Activated CD4-positive, alpha-beta T cell treated with anti-CD3 and anti-CD28 coated beads for 4 hours (primary cell): ENCODE measurements at places on chromosomes 2 and 18.

- DNase-seq, result no peak
Measured at GRCh38 chr2:128774320-128775216, 455.9 kb upstream of the HS6ST1 start.

DNA sequence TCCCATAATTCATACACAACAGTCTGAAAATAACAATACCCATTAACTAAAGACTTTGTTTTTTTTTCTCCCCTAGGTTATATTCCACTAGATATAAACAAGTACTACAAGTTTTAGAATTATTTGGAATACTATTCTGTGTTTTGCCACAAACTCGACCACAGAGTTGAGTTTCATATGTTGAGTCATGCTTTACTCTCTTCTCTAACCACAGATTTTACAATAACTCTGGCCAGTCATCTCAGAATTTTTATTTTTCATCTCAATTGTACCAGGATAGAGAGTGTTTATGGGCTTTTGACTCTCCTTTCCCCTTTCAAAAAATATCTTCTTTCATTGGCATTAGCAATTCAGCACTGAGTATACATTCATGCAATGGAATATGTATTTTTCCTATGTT, 348.7 kb upstream of the GALNT5 start:
- no peak for DNase-seq

- no peak for DNase-seq
Measured at GRCh38 chr2:795531-796041, 118.4 kb upstream of the TMEM18 start.

- DNase-seq, result no peak
Measured at GRCh38 chr2:176633754-176634153, 364.5 kb downstream of the MTX2 start.

DNA sequence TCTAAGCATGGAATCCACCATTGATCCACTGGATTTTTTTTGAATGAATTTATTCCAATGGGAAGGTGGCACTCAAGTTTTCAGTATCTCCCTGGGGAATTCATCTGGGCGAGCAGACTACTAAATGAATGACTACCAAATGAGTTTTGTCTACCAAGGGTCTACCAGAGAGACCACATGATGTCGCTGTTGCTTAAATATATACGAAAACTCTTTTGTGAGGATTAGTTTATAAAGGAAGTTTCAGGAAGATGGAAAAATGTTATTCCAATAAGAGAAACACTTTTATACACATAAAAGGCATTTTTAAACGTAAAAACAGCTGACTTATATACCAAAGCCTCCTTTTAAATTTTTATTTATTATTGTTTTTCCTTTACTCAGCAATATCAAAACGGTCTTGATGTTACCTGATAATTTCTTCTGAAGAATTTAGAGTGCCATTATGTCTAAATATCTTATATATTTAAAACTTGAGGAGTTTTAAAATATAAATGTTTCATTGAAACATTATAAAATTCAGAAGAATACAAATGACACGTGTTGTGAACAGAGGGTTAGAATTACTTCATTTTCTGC, 139.7 kb downstream of the HRH4 start:
- DNase-seq, result no peak

GRCh38 chr2:26088038-26088643, 54.3 kb downstream of the RAB10 start:
- peak; percentile 26 for DNase-seq

GRCh38 chr2:174967086-174967485, 38.1 kb downstream of the CHN1 start:
- DNase-seq, result no peak

DNA sequence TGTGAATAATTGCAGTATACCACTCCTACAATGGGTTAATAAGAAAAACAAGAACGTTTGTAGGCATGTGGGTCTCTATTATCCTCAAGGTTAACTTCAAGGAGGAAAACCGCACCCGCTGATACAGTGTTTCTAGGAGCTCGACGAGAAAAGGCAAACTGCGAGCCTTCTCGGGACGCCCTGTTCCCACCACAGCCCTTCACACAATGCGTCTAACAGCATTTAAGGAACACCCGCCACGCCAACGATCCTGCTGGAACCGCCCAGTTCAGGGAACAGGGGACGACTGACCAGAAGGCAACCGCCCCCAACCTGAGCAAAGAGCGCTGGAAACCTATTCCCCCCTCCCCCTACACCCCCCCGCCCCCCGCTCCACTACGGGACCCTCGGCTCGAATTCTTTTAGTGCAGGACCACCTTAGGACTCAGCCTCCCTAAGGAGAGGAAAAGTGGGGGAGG, 710 bp upstream of the TMSB10 start:
- DNase-seq, result no peak

DNA sequence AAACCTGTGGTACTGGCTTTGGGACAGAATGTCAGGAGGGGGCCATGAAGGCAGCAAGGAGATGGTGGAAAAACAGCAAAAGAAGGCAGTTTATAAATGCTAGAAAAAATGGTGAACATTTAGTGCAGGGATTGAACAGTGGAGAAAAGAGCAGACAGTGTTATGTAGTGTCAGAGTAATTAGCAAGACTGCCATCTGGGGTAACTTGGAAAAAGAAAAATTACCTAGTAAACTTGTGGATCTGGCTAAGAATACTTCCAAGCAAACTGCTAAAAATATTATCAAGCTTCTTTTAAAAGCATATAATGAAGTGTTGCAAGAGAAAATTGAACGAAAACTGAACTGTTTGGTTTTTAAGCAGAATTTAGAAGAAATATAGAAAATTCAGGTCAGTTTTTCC, 267.8 kb downstream of the INSIG2 start:
- no peak for DNase-seq

- DNase-seq, result no peak
Measured at GRCh38 chr2:237782181-237782580, 16.4 kb upstream of the RBM44 start.

DNA sequence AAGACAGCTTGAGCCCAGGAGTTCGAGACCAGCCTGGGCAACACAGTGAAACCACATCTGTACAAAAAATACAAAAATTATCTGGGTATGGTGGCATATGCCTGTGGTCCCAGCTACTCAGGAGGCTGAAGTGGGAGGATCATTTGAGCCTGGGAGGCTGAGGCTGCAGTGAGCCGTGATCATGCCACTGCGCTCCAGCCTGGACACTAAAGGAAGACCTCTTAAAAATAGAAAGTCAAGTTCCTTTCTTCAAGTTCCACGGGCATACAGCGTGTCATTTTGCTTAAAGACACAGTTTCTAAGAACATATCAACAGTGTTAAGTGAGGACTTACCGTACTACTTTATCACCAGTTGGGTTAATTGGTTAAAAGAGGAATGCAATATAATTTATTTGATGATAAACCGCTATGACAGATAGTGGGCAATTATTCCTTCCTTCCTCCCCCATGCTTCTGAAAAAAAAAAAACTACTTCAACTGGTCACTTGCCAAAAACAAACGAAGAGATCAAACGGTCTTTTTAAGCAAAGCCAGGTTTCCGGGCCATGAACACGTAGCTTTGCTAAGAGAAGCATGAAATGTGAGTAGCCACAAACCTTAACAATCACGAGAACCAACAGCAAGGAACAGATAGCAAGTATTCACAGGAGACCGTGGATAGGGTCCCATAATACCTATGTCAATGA, 21.4 kb downstream of the AP1S3 start:
- no peak for DNase-seq

GRCh38 chr2:10444463-10444862, 3.7 kb downstream of the ODC1 start:
- DNase-seq, result no peak

DNA sequence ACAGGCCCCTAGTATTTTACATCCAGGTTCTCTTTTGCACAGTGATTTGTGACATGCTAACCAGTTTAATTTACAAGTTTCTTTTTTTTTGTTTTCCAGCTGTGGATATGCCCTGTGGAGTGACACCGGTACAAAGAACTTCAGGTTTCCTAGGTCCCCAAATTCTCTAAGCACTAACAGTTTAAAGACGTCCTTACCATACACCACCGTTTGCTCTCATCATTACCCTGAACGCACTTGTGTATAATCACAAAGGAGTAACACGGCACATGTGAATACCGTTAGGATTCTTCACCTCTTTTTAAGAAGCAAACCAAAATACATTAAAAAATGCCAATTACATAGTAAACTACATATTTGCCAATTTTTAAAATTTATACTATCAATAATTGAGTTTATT, 853 bp downstream of the LANCL1 start:
- DNase-seq, result no peak
